ENCODE measurements at places on chromosomes 4 and X. TPM values are rescaled to one million over a fixed set of nuclear protein-coding genes. Genes with fewer than 3 reads are reported as not detected.

GRCh38 chr4:48228949-48229348 lies 40.7 kb downstream of the TEC start:
- DNase-seq: no peak

- DNase-seq: no peak
Observed at GRCh38 chr4:163587867-163588266, 93.4 kb downstream of the TMA16 start.

GRCh38 chr4:158934996-158935669 lies 166.3 kb downstream of the FNIP2 start:
- no peak for DNase-seq

- peak; percentile 85 for DNase-seq
Observed at GRCh38 chr4:83282049-83282535, 2.5 kb downstream of the COQ2 start.

The NXF2B gene
- not detected for total RNA-seq

GRCh38 chrX:134622056-134622812 lies 36.0 kb downstream of the PLAC1 start:
- peak; percentile 10 for DNase-seq

DNA sequence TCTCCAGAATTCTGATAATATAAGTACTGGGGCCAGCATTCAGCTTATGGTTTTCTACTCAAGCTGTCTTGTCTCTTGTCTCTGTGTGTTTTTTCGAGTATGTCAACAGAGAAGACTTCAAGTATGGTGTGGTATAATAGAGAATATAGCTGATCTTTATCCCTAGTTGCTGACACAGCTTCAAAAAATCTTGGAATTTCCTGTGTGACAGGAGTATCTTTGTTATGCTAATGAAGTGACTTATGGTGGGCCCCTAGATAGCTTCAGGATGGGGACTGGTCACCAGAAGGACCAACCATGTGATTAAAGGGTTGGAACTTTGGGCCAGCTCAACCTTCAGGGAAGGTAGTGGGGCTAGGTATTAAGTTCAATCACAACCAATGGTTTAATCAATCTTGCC lies 2.9 kb downstream of the GPRASP3 start:
- no peak for DNase-seq

- no peak for DNase-seq
Observed at GRCh38 chrX:137151403-137151802, 117.6 kb upstream of the GPR101 start.

The ARMCX5 gene
- 4.7 TPM for total RNA-seq

DNA sequence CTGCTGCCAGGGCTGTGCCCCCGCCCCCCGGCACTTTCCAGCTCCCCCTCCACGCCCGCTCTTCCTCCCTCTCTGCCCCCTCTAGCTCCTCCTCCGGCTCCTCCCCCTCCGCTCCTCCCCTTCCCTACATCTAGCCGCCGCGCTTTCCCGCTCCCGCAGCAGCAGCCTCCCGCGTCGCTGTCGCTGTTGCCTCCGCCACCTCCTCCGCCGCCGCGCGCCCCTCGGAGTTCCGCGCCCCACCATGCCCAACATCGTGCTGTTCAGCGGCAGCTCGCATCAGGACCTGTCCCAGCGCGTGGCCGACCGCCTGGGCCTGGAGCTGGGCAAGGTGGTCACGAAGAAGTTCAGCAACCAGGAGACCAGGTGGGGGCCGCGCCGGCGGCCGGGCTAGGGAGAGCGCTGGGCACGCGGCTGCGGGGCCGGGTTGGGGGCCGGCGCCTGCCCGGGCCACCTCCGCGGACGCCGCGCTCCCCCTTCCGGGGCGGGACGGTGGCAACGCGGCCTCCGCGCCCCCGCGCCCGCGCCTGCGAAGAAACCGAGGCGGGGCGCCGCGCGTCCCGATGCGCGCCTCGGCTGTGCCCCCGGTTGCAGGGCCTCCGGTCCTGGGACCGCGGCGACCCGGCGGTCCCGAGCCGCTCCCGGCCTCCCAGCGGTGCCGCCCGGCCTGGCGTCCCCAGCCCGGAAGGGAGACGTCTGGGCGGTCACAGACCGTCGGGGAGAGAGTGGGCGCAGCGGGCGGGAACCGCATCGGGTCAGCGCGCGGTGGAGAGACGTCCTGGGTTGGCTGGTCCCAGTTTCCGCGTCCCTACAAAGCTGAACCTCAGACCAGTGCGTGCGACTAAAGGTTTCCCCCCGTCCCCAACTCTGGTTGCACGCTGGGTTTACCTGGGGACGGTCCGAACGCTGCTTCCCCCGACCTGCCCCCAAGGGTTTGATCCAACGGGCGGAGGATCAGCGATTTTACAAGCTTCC lies at the start of gene PRPS2:
TSS of gene PRPS2 (plus strand) at position 156 of the 972 bp plus-strand sequence. CDS start at position 242, 86 bp downstream.
- DNase-seq: peak; percentile 75

DNA sequence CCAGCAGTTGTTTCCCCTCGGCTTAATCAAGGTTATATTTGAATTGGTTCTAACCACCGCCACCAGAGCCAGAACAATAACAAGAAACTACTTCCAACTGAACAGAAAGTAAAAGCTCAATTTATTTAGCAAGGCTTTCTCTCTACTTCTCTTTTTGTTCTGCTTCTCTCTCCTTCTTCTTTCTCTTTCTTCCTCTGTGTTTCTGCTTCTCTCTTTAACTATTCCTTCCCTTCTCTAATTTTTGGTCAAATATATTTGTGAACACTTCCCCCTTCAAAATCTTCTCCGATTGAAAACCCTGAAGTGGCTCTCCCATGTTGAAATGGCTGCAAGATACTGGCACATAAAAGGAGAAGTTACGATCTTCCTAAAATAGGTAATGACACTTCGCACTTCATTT lies 1195.9 kb upstream of the PRKX start:
- DNase-seq: no peak

DNA sequence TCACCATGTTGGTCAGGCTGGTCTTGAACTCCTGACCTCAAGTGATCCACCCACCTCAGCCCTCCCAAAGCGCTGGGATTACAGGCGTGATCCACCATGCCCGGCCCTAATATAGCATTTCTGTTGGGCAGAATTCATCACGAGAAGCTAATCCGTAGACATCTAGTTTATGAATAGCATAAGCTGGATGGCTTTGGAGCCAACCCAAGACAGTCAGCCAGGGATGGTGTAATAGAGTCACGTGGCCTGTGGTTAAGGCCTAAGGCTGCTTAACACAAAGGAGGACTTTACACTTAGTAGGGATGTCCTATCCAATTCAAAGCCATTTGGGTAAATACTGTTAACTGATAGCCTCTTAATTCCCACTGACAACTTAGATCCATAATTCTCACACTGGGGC lies 173.6 kb downstream of the RAP1GDS1 start:
- no peak for DNase-seq

DNA sequence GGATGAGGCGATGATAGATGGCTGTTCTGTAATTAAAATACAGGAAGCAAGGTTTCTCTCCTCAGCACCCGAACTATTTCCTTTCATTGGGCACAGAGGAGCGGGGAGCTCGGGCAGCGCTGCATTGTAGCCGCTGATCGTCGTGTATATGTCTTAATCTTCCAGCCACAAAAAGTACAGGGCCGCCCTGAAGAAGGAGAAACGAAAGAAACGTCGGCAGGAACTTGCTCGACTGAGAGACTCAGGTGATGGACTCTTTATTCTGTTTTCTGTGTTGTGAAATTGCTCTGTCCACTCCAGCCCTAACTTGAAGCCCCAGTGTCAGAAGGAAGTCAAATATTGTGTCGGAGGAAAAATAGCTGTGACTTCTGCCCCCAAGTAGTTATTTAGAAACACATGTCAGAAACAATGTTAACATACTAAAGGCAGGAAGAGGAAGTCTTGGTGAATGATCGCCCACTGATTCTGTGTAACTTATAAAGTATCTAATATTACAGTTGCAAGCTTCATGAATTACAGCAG lies 546 bp downstream of the ZRSR2 start:
- DNase-seq: no peak

- DNase-seq: no peak
Observed at GRCh38 chr4:3416821-3417221, 24.9 kb upstream of the HGFAC start.

The SLC16A2 gene
- total RNA-seq: not detected

DNA sequence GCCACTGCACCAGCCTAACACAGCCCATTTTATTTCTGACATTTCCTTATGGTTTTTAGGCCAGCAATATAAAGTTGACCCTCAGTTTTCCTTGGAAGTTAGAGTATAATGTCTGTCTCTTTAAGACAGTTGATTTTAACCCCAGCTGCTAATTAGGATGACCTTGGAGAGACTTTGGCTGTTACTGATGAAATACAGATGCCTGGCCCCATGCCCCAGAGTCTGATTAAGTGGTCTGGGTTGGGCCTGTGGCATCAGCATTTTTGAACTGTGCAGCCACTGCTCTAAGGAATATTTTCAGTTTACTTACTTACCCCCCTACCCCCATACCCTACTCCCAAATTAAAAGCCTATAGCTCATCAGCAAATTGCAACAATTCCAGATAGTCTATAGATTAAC lies 85.8 kb downstream of the DCLK2 start:
- DNase-seq: no peak

DNA sequence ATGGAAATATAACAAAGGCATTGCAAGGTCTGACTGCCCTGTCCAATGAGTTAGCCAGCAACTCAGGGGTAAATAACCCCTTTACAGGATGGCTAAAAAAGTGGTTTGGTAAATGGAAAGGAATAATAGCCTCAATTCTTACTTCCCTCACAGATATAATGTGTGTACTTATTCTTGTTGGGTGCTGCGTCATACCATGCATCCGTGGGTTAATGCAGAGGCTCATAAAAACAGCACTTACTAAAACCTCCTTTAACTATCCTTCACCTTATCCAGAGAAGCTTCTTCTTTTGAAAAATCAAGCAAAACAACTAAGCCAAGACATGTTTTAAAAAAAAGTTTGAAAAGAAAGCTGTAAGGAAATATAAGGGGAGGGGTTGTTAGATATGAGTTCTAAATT lies 301.0 kb downstream of the PAPSS1 start:
- DNase-seq: no peak

The ARMCX1 gene
- 0.08 TPM for total RNA-seq

DNA sequence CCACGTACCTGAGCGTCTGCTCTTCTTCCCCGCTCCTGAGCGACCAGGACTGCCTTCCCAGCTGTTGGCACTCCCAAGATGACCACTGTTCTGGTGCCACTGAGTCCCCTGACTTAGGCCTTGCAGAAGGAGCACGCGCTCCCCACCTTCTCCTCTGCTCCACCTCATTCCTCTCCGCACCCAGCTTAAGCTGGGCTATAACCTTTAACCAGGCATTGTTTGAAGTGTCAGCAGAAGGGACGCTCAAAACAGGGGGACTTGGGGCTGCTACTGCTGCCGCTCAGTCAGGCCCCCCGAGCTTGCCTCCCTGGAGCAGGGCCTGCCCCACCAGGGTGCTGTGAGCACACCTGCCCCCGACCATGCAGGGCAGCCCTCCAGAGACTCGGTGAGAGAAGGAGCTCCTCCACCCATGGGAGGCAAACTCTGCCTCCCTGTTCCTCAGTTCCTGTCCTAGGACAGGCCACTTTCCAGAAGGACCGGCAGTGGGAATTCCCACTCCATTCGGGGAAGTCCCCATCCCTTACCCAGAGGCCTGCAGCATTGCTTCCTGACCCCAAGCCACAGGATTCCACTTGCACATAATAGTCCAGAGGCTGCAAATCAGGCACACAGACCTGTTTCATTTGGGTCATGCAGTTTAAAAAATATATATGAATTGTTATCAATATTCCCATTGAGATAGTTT lies 99.7 kb upstream of the ENPP6 start:
- DNase-seq: no peak

DNA sequence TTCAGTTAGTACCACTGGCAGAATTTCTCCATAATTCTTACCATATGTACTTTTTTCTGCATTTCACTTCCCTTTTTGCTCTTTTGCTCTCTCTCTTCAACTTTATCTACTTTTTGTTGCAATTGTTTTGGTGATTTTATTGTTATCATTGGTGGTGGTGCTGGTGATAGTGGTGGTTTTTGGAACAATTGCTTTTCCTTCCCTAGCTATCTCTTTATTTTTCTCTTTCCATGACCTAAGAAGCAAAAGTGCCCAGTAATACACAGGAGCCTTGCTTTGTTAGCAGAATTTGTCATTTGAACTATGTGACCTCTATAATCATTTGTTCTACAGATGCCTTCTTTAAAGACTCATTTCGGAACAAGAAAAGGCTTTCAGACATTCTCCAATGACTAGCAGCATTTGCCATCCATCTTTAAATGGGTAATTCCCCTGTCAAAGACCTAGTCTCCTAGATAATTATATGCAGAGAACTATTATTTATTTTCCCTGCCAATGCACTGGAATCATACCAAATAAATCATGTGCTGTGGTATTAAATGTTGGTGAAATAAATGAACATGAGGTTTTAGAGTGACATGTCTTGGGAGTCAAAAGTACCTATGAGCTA lies 154.5 kb downstream of the GASK1B start:
- DNase-seq: no peak

DNA sequence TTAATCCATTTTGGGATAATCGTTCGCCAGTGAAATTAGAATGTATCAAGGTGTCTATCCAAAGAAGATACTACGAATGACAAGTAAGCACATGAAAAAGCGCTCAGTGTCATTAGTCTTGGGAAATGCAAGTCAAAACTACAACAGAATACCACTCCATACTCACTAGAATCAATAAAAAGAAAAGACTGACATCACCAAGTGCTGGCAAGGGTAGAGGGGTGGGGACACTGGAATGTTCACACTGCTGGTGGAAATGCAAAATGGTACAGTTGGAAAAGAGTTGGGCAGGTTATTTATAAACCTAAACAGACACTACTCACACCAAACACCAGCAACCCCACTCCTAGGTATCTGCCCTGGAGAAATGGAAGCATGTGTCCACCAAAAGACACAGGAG lies 11.2 kb downstream of the WDR1 start:
- DNase-seq: no peak

The KLKB1 gene
- 0.52 TPM for total RNA-seq

GRCh38 chr4:118867311-118868067 lies 21.2 kb upstream of the SYNPO2 start:
- no peak for DNase-seq

DNA sequence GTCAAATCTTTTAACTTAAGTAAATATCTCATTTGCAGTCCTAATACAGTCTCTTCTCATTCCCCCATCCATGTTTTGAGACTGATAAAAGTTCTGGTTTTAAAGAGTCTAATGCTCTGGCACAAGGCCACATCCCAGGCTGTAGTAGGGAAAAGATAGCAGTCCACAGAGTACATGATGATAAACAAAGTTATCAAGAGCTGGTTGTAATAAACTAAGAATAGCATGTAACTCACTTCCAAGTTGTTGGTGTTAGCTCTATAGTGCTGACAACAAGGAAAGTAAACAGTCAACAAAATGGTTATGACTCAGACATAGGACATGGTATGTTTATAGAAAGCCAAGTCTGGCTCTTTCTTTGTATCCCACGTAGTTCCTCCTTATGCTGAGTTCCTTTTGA lies 21.8 kb upstream of the AREG start:
- DNase-seq: no peak

The POU3F4 gene
- not detected for total RNA-seq

The DMD gene
- total RNA-seq: 0.57 TPM

DNA sequence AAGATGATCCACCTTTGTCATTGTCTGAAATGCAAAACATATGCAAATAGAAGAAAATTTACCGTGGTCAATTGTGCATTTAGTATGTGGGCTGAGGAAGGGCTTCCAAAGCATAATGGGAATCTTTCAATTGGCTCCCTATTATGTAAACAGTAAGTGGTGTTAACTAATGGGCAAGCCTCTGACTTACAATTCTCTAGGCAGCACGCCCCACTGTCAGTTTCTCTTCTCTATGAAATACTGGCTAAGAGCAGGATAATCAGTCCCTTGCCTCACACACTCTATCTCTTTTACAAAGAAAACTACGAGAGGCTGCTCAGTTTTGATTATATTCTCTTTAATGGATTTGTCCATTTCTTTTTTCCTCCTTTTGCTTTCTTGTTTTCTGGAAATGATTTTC lies 1272.6 kb downstream of the PCDH19 start:
- no peak for DNase-seq
